ENCODE measurements at places on chromosomes 11 and 22.

- no peak for DNase-seq
Observed at GRCh38 chr22:39983346-39983745, 11.4 kb upstream of the FAM83F start.

GRCh38 chr11:2810411-2811205 is 75.0 kb downstream of the CDKN1C start:
- no peak for DNase-seq

DNA sequence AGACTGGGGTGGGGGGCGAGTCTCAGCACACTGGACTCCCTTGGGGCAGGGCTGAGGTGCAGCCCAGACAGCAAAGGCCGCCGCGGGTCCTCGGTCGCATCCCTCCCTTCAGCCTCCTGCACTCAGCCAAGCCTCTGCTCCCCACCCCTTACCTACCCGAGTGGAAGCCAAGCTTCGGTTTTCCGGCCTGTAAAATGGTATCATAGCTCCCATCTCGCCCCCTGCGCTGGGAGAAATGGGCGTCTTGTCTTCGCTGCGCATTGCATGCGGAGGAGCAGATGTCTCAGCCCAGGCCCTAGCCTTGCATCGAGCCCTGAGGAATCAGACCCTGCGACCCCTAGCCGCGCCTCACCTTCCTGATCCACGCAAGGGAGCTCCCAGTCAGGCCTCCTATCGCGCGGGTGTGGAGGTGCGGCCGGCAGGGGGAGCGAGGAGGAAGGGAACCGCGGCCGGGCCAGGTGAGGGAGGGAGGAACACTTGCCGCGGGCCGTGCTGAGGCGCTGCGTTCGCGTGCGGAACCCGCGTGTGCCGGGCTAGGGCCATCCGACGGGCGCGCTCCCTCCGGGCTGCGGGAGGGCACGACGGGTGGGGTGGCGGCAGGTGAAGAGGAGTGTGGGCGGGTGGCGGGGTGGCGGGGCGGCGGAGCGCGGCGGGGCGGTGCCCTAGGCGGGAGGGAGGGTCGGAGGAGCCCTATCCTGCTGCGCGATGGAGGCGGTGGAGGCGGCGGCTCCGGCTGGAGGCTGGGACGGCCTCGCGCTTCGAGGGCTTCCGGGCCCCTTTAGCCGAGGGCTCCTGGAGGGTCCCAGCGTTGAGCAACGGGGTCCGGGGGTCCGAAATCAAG is 4.1 kb upstream of the TBX1 start:
- DNase-seq: no peak

GRCh38 chr11:66680966-66681645 is 3.4 kb upstream of the RBM4B start:
- no peak for DNase-seq

DNA sequence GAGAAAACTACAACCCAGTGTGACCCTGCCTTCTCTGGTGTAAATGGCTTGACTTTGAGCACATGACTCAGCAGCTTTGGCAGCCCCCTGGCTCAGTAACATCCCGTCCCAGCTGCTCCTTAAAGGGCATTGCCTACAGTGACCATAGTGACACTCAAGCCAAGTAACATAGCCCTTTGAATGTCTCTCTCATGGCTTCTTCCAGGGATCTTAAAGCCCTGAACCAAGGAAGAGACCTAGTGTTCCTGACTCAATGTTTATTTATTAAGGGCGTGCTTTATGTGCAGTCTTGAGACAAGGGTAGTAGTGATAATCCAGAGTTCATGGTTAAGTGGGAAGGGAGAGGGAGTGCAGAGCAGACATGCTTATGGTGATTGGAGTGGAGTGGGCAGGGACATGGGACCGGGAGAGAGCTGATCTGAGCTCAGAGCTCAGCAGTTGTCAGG is 125.7 kb downstream of the PARVA start:
- peak; percentile 49 for DNase-seq

DNA sequence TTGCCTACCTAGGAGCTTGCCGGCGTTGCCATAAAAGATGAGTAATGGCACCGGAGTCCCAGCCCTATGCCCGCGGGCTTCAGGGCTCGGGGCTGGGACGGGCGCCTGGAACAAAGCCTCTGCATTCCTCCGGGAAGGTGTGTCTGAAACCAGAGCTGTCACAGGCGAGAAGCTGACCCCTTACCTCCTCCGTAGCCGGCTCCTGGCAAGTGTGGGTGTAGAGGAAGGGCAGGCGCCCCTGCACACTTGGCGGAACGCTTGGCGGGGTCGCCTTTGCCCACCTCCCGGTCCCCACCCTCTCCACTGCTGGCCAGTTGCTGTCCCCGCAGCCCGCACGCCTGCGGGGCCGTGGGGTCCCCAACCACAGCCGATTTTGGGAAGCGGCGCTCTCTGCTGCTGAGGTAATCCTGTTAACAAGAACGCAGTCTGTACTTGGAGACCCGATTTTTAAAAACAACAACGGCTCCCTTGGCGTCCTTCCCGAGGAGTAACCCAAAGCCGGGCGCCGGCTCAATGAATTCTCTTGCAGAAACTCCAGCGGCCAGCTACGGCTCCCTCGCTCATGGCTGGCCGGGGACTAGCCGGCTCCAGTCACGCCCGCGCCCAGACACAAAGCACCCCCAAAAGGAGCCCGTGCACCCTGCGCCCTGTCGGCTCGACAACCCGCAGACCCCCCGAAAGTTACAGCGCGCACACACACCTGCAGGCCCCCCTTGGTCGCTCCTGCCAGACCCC is 89.2 kb downstream of the PLEKHA7 start:
- peak; percentile 44 for DNase-seq

DNA sequence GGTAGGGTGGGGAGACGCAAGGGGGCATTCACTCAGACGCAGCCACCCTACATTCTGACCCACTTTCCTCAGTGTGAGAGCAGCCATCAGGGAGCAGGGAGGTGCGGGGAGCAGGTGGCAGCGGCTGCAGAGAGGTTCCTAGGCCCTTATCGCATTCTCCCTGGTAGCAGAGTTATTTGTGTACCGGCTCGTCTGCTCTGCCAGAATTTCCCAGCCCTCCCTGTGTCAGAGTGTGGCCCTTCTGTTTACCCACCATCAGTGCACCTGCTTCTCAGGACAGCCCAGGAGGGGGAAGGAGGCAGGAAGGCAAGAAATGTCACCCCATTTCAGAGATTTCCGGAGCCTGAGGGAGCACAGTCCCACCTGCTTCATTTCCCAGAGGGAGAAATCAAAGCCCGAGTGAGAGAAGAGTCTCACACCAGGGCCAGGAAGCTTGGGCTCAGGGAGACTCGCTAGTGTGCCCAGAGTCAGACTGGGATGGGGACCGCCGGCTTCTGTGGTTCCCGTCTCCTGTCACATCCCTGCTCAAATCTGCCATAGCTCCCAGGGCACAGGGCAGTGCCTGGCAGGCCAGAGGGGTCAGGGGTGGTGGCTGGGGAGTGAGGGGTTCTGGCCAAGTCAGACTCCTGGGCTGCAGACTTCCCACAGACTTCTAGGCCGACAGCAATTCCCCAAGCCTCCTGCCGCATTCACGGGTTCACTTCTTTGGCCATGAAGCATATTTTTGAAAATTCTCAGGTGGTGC is 49.7 kb downstream of the ARRB1 start:
- no peak for DNase-seq

DNA sequence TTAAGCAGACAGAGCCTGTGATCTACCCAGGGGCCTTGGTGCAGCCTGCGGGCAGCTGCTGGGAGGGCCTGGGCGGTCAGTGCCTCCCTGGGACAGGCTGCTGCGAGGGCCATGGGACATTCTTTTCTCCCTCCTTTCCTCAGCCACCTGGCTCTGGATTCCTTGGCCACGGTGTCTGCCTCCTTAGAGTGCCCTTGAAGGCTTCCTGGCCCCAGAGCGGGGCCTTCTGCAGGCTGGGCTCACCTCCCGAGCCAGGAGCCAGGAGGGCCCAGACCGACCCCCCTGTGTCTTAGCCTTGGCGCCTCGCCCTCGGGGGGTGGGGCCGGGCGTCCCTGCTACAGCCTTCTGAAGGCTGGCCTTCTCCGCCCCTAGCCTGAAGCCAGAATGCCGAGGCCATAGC is 231.2 kb downstream of the TBC1D22A start:
- no peak for DNase-seq

- no peak for DNase-seq
Observed at GRCh38 chr22:17549655-17550054, 13.6 kb upstream of the SLC25A18 start.

- no peak for DNase-seq
Observed at GRCh38 chr11:38481391-38481790, 1883.4 kb upstream of the RAG2 start.

DNA sequence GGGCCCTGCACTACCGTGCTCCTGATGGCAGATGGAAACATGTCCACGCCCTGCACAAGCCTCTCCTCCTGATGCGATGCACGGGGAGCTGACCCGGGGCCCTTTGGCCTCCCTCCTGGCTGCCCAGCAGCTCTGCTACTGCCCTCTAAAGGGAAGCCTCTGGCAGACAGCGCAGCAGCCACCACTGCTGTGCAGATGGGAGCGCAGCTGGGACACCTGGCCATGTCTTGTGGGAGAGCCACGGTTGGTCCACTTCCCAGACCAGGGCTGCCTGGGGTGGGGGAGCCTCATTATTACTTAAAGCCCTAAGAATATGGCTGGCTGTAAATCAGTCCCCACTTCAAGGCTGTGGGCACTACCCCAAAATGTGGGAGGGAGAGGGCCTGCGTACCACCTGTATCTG is 38.3 kb downstream of the TBX1 start:
- DNase-seq: no peak

GRCh38 chr11:47731475-47731874 is 16.3 kb upstream of the AGBL2 start:
- DNase-seq: no peak

DNA sequence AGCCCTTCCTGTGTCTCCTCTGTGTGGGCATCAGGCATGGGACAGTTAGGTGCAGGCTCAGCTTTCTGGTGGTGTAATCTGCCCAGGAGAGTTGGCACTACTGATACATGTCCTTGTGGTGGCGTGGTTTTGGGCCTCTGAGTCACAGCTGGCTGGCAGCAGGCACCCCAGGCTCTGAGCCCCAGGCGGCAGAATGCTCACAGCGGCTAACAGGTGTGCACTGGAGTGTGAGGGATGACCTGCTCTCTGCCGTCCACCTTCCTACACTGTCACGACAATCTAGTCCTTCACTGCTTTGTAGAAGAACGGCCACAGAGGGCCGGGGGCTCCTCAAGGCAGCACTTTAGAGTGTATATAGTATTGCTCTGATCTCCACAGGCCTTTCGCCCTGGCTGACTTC is 100.3 kb upstream of the PITPNB start:
- no peak for DNase-seq

DNA sequence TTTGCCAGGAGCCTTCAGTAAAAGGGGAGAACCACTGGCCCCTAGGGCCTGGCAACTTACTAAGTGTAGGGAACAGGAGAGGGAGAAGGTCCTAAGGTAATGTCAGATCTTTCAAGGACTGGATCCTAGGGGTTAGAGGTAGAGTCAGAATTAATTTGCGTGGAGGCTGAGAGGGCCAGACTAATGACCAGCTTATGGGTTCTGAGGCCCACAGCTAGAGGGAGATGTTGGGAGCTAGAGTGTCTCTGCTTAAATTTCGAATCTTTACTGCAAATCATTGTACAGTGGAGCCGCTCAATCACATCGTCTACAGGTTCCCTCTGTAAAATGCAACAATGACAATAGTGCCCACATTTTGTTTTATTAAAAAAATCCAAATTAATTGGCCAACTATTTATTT is 31.4 kb downstream of the CLMP start:
- DNase-seq: no peak

DNA sequence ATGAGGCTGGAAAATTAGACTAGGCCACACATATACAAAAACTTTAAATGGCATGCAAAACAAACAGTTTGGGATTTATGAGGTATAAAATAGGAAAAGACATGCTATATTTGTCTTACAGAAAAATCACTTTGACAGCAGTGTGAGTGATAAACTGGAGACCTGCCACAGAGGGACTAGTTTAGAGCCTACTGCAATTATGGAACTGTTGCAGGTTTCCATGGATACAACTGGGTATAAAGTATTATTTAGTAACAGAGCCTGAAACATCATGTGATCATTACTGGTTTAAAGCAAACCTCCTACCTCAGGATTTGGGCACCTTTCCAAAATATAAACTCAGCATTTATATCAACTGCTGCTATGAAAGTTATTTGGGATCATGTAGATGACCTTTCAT is 1032.5 kb downstream of the DLG2 start:
- DNase-seq: no peak

DNA sequence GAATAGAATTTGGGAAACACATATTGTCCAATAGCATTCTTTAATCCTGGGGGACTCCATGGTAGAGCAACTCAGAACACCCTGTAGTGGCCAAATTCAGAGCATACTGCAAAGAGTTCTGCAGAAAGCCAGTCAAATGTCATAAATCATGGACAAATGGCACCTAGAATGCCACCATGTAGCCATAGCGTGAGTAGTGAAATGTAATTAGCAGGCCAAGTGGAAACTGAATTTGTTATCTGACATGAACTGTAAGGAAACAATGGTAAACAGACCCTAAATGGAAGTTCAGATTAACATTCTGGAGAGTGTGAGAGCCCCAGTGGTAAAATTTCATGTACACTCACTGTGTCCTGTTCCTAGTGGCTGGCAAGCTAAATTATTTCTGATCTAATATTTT is 7.0 kb upstream of the PRSS23 start:
- no peak for DNase-seq

- no peak for DNase-seq
Observed at GRCh38 chr11:126595560-126595959, 240.1 kb downstream of the ST3GAL4 start.

DNA sequence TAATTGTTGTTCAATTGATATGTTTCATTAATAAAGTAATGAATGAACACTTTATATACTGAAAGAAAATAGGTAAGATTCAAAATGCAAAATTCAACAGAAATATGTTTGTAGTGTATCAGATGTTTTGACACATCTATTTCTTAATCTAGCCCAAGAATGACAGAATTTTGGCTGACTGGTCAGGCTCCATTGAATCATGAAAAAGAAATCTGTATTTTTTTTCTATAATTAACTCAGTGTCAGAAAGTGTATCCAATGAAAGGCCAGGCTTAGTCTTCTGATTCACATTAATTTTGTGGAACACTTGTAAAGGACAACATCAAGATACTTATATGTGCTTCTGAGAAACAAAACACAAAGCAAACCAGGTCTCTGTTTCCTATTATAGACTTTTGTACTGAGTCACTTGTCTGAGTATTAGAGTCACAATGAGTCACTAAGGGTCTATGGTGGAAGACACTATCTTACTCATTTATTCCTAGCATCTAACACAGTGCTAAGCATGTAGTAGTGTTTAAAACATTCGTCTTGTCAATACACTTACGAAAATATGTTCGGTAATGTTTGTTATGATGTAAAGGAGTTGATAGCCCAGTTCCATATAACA is 297.7 kb upstream of the CCDC90B start:
- DNase-seq: peak; percentile 81

- DNase-seq: no peak
Observed at GRCh38 chr22:39654131-39654926, 83.8 kb downstream of the CACNA1I start.

DNA sequence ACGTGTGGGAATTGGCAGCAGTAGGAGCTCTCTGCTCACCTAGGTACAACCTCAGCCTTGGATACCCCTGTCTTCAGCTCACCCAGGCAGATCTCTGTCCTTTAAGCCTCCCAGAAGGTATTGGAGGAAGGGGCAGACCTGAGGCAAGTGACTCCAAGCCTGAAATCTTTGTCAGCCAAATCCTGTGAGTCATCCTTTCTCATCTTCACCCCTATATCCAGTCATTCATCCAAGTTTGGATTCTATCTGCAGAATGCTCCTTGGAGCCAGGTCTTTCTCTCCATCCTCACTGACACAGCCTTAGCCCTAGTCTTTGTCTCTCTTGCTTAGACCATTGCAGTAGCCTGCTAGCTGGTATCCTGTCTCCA is 10.4 kb upstream of the THY1 start:
- DNase-seq: peak; percentile 29
